Thoracic aorta (tissue), 2 donors: ENCODE measurements at places on chromosomes 6 and 20.
A peak's percentile ranks its signal among the peaks of the same experiment; 100 is the strongest.

DNA sequence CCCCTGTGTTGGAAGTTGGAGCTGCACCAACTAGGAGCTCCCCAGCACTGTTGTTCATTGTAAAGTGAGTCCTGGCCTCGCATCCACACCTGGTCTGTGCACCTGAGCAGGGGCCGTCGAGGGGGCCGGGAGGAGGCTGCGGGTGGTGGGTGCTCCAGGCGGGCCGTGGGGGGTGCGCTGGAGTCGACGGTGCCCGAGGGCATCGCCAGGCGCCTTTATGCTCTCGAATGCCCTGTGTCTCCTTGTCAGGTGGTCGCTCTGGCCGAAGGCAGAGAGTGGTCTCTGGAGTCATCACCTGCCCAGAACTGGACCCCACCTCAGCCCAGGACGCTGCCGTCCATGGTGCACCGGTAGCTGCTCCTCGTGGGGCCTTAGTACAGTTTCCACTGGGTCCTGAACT is 4.3 kb downstream of the ARFGAP1 start:
- DNase-seq = no peak

GRCh38 chr6:151391471-151392413 is at the start of gene ZBTB2:
Gene ZBTB2 (minus strand): TSS chr6:151391559. CDS start chr6:151373637, 17,922 bp downstream.
- peak; percentile 8 for DNase-seq

- no peak for DNase-seq
Observed at GRCh38 chr6:45021676-45022075, 306.5 kb upstream of the RUNX2 start.

- DNase-seq = no peak
Observed at GRCh38 chr6:45927421-45928320, 88.0 kb downstream of the CLIC5 start.

GRCh38 chr20:16654858-16655535 is 74.8 kb upstream of the SNRPB2 start:
- no peak for DNase-seq

- DNase-seq = no peak
Observed at GRCh38 chr20:52340036-52340634, 148.6 kb upstream of the ZFP64 start.

DNA sequence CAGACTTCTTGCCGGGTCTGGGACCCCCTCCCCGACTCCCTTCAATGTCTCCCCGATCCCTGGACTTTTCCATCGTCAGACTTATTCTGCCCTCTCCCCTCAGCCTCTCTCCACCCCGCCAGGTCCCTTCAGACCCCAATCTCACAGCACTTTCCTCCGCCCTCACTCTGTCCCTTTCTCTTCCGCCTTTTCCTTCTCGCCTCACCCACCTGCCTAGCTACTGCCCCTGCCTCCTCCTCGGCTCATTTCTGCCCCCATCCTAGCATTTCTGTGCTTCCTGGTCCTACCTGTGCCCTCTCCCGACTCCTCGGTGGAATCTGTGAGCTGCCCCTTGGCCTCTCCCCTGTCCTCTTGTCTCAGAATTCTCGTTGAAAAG is 616 bp downstream of the CHMP4B start:
- no peak for DNase-seq

DNA sequence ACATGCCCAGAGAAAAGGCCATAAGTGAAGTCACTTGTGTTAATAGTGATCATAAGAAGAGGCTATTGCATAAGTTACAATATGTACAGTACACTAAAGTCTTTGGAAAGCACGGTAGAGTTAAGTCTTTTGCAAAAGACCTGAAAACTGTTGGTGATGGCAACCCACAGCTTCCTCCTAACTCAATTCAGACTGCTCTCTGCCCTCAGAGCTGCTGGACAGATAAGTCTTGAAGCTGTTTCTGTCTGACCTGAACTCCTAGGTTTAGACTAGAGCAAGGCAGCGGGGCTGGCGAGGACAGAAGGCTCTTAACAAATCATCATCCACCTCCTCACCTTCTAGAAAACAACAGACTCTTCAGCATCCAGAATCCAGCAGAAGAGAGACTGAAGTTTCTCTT is 125.4 kb downstream of the CD24 start:
- DNase-seq = no peak

GRCh38 chr6:37622646-37623071 is 75.0 kb downstream of the MDGA1 start:
- DNase-seq = no peak

GRCh38 chr6:166937746-166938145 is 18.6 kb downstream of the RNASET2 start:
- DNase-seq = no peak

DNA sequence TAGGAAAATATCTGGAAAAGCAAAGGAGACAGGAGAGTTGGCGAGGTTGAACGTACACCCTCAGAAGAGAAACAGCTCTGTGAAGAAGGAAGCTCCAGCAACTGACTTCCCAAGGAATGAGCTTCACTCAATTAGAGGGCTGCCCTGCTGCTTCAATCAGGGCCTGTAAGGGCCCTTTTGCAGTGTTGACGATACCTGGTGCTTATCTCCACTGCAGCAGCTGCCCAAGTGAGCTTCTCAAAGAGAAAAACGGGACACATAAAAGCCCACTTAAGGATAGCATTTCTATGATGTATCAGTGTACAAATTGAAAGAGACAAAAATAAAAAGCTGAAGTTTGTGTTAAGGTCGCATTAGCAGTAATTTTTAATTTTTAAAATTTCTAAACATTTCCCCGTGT is 16.4 kb downstream of the SEC63 start:
- no peak for DNase-seq

DNA sequence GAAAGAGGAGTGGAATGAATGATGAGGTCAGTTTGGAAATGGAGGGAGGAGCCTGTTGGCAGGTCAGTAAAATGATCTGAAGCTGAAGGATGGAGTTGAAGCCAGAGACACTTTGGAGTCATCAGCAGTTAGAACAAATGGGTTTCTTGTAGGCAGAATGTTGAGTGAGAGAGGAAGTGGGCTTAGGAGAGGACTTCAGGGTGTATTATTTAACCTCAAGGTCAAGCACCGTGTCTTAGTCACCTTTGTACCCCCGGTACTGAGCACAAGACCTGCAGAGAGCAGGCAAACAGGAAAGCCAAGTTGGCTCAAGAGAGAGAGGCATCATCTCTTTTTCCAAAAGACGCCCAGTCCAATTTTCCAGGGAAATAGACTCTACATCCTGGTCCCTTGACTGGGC is 23.3 kb downstream of the C20orf173 start:
- DNase-seq = no peak

DNA sequence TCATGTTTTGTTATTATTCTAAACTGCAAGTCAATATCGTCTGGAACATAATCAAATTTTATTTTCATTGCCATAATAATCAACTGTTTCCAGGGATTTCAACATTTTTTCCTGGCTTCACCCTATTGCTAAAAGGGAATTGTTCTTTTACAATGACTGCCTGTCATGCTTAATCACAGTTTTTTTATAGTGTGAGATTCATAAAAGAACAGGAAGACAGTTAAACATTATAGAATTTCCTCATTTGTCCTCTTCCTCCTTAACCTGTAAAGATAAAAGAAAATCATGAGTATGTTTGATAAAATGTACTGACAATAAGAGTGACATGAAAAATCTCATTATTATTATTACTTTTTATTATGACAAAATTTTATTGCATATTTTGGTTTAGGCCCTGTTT is 73.3 kb upstream of the CENPW start:
- no peak for DNase-seq

DNA sequence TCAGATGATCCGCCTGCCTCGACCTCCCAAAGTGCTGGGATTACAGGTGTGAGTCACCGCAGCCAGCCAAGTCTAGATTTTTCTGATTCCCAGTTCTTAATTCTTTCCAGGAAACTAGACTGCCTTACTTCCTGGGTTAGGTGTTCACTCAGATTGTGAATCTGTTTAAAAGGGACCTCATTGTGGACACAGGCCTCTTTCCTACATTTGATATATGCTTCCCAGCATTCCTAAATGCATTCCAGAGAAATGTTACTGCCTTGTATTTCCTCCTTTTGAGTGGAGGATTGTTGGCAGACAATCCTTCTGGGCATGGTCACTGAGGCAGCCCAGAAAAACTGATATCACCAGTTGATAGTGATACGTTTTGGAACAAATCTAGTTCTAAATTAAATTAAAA is 15.7 kb downstream of the TMEM181 start:
- no peak for DNase-seq

GRCh38 chr6:41442800-41443501 is 103.2 kb upstream of the FOXP4 start:
- no peak for DNase-seq

DNA sequence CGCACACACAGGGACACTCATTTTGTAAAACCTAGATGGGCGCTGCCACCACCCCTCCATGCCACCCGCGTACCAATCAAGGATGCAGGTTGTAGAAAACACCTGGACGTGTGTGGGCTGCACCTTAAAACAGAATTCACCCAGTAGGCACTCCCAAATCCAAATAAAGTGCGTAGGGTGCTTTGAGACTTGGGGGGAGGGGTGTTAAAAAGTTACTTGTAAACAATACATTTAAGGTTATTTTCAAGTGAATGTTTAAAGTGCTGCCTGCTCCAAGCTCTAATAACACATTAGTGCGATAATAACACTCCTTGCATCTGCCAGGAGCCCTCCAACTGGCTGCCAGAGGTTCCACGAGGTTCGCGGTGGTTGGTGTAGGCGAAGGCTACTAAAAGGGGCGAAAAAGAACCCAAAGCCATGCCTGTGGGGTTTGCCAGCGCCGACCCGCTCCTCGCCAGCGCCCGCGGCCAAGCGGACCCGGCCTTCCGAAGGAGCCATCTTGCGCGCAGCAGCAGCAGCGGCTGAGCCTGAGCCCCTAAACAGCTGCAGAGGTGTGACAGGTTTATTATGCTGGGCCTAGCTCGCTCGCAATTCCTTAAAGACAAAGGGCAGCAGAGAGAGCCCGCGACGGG is 11.5 kb downstream of the FOXC1 start:
- no peak for DNase-seq

DNA sequence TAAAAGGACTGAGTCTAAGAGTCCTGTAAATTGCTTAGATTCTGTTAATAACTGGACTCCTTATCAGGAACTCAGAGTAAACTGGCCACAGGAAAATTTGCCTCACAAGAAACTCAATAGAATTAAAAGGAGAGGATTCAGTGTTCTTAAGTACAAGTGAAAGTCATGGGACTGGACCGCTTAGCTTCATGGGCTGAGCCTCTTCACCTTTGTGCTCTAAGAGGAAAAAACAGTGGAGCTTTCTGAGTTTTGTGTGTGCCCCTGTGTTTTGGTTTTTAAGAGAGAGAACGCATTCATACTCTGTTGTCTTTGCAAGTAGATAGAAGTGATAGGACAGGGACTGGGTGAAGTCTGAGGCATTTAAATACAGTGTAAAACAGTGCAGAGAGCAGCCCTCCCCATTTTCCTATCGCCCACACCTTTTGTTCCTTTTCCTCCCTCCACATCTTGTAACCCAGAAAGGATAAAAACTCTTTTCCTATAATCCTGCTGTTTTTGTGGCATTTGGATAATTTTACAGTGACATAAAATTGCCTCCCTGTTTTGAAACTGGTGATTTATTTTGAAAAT is 49.6 kb downstream of the FOXO3 start:
- no peak for DNase-seq

GRCh38 chr6:157814883-157815282 is 8.2 kb upstream of the SNX9 start:
- DNase-seq = no peak

GRCh38 chr6:39790772-39791171 is 1.4 kb upstream of the DAAM2 start:
- no peak for DNase-seq

DNA sequence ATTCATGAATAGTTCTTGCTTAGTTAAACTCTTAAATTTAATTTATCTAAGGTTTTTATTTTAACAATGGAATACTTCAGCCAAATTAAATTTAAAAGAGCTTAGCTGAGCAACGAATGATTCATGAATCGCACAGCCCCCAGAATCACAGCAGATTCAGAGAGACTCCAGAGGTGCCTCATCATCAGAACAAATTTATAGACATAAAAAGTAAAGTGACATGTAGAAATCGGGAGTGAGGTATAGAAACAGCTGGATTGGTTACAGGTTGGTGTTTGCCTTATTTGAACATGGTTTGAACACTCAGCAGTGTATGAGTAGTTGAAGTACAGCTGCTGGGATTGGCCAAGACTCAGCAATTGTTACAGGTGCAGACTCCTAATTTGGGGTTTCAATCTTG is 132.7 kb upstream of the MAP3K4 start:
- DNase-seq = no peak
